AG10803 (cell line): ENCODE measurements at places on chromosomes 2 and 18.

GRCh38 chr2:178066890-178067669 is 5.5 kb downstream of the PDE11A start:
- peak; percentile 60 for DNase-seq

DNA sequence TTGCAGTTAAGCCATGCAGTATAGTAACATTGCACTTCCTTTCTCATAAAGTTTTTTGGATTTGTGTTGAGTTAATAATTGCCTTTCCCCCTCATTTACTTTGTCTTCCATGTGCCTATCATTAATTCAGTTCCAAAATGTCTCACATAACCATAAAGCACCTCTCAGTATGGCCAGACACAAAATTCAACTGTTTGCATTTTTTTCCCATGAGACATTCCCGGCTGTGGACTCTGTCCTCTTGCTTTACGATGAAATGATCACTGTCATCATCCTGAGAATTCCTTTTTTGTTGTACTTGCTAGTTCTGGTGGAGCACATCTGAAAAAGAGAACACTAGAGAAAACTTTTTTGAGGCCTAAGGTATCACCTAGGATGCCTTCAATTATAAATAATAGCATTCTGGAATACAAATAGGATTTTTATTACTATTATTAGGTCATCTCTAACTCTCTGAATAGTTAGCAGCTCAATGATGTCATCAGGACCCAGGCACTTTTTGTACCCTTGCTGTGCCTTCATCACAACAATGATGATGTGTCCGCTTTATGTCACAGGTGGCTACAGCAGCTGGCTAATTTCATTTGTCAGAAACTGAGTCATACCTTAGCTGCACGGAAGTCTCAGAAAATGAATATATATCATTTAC is 8.5 kb upstream of the ATP8B1 start:
- DNase-seq, result peak; percentile 40

DNA sequence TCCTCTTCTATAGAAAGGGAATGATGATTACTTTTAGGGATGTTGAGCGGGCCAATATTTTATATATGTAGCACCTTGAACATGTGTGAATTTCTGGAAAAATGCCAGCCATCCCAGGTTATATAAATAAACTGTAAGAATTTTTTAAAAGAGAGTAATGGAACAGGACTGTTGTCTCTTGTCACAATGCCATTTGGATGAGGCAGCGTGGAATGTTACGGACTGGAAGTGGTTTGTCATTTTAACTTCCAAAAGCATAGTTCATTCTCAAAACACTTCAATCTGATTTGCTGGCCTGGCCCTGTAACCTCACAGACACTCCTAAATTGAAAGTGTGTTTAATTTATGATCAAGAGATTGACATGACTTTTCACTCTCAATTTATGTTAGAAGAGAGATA is 70.8 kb downstream of the TPGS2 start:
- peak; percentile 66 for DNase-seq

GRCh38 chr2:62119311-62119974 is 76.5 kb upstream of the B3GNT2 start:
- no peak for DNase-seq

DNA sequence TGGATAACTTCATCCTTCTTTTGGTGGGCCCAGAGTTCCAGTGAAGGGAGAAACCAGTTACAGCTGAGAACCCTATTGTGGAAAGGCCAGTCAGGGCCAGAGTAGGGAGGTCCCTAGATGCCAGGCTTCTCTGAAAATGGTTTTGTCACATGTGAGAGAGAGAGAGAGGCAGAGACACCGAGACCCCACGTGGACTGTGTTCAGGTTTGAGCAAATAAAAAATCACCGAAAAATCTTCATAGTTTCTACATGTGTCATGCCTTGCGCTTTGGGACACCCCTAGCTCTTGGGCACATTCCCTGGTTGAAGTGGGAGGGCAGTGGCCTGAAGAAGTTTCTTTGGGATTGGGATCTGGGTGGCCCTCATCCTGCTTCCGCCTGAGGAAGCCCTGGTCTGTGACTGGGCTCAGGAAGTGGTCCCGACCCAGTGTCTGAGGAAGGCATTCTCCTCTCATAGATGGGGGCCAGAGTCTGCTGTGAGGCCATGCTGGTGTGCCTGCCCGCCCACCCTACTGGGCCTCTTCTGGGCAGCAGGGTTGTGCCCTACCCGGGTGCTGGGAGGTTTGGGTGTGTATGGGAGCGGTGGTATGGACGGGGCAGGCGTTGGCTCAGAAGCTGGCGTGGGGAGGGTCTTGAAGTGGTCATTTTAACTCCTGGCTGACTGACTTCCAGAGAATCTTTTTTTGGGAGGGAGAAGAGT is 16.1 kb downstream of the NCK2 start:
- no peak for DNase-seq

DNA sequence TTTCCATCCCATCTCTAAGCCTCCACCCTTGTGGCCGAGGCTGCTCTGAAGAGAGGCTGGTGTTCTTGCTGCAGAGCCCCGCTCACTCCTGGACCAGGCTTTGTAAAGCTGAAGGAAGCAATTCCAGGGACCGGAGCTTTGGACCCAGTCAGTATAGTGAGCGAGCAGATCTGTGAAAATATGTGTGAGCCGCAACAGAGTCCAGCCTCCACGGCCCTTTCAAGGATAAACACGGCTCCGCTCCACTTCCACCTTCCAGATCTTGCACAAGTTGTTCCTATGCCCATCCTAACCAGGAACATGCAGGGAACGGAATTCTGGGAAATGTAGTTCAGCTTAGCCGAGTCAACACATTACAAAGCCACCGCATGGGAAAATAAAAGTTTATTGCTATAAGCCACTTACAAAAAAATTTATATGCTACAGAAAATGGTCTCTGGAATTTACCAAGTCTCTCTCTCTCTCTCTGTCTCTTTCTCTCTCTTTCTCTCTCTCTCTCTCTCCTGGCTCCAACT is 151.7 kb upstream of the ZNF521 start:
- peak; percentile 74 for DNase-seq

DNA sequence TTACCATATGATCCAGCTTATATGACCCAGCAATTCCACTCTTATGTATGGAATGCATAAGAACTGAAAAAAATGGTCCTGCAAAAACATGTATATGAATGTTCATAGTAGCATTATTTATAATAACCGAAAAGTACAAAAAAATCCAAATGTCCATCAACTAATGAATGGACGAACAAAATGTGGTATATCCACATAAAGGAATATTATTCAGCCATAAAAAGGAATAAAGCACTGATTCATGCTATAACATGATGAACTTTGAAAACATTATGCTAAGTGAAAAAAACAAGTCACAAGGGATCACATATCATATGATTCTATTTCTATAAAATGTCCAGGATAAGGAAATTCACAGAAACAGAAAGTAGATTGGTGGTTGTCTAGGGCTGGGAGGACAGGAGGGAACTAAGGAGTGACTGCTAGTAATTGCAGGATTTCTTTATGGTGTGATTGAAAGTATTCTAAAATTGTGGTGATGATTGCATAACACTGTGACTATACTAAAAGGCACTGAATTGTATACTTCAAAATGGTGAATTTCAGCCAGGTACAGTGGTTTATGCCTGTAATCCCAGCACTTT is 10.0 kb upstream of the DIS3L2 start:
- no peak for DNase-seq

- peak; percentile 75 for DNase-seq
Measured at GRCh38 chr2:231177156-231178025, 21.0 kb upstream of the ARMC9 start.

GRCh38 chr2:36695746-36696415 is 626 bp upstream of the VIT start:
- DNase-seq, result peak; percentile 78

GRCh38 chr2:197254776-197255530 is 55.6 kb downstream of the ANKRD44 start:
- DNase-seq, result no peak

DNA sequence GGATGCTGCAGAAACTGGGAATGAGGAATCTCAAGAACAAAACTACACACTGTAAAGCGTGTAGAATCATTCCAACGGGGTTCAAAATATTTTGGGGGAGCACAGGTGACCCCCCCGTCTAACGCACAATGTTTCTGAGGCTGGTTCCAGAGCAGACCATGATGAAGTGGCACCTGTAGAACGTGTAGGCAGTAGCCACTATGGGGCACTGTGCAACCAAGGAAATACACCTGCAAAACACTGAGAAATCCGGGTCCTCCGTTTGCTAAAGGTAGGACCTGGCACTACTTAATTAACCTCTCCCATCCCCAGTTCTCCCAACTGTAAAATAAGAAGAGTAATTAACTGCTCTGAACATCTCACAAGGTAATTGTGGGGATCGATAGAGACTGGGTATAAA is 22.6 kb downstream of the ST6GAL2 start:
- no peak for DNase-seq

GRCh38 chr18:59957957-59958356 is 58.2 kb downstream of the PMAIP1 start:
- peak; percentile 54 for DNase-seq

DNA sequence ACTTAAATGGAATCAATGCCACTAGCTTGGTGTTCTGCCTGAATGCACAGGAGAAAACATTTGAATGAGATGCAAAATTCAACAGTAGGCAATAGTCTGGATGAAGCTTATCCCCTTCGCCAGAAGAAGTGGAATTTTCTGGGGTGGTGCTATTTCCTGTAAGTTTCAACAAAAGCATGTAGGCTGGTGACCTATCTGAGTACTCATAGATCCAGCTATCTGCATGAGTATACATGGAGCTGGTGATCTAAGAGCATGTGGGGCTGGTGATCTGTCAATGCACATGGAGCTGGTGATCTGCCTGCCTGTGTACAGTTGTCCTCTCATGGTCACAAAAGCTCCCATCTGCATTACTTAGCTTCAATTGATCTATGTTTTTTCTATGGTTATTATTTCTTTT is 71.2 kb downstream of the SLC9A4 start:
- DNase-seq, result no peak

GRCh38 chr2:24304098-24304497 is 56.2 kb downstream of the ITSN2 start:
- DNase-seq, result peak; percentile 95

DNA sequence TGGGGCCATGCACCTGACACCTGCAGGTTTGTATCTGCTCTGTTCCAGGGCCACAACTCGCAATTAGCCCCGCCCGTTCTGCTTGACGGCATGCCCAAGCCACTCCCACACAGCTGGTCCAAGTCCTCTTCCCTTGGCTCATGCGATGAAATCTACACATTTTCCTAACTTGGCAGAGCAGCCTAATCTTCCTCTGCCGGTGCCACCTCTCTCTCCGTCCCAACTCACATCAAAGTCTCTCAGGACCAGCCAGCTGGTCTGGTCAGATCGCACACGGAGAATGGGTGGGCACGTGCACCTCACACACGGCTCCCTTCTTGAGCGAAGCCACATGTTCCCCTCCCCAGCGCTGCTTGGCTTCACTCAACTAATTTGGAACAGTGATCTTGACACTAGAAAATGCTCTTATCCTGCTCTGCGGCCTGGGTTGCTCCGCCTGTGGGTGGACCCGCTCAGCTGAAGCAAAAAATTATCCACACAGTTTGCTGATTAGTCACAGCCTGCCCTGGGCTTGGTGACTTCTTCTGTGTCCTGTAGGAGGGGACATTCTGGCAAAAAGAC is 176.7 kb downstream of the NRP2 start:
- DNase-seq, result peak; percentile 72

DNA sequence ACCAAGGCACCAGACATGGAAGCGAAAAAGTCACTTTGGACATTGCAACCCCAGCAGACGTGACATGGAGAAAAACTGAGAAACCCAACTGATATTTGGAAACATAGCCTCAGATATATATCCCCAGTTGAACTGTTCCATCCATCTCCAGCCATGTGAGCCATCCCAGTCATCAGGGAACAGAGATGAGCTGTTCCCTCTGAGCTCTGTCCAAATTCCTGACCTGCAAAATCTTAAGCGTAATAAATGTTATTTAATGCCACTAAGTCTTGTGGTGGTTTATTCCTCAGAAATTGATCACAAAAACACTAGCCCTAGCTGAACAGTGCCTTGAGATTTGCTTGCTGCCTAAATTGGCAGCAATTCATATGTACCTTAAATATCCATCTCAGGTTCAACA is 182.8 kb downstream of the NRP2 start:
- DNase-seq, result no peak

- peak; percentile 77 for DNase-seq
Measured at GRCh38 chr2:58054264-58054663, 7.7 kb downstream of the VRK2 start.

DNA sequence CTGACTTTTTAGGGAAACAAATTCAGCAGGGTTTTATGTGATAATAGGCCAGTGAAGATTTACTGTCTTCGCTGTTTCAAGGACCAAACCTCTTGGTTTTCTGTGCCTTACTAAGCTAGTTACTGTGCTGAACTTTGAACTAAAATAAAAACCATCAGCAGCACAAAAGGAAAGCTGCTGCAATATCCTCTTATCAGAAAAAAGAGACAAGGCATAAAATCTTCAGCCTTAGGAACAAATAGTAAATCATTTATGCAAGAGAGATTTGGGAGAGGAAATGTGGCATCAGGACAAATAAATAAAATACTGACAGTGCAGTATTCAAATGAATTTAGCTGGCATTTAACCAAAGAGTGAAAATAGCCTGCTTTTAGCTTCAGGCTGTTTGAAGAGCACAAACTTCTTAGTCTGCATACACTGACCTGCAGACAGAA is 64.1 kb upstream of the EHBP1 start:
- DNase-seq, result no peak

- no peak for DNase-seq
Measured at GRCh38 chr18:48949606-48950535, 894 bp downstream of the SMAD7 start.

DNA sequence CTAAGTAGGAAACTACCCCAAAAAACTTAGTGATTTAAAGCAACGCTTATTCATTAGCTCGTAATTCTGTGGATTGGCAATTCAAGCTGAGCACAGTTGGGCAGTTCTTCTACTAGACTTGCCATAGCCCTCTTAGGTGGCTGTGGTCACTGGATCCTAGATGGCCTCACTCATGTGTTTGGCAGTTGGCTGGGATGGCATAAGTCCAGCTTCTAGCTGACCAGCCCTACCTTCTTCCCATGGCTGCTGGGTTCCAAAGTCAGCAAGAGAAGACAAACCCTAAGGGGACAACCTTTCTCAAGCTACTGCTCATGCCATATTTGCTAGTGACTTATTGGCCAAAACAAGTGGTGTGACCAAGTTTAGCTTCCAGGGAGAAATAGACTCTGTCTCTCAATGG is 95.3 kb downstream of the COPS8 start:
- DNase-seq, result no peak
